ENCODE measurements at places on chromosomes 1 and 21. TPM values are rescaled to one million over a fixed set of nuclear protein-coding genes. Genes with fewer than 3 reads are reported as not detected.

DNA sequence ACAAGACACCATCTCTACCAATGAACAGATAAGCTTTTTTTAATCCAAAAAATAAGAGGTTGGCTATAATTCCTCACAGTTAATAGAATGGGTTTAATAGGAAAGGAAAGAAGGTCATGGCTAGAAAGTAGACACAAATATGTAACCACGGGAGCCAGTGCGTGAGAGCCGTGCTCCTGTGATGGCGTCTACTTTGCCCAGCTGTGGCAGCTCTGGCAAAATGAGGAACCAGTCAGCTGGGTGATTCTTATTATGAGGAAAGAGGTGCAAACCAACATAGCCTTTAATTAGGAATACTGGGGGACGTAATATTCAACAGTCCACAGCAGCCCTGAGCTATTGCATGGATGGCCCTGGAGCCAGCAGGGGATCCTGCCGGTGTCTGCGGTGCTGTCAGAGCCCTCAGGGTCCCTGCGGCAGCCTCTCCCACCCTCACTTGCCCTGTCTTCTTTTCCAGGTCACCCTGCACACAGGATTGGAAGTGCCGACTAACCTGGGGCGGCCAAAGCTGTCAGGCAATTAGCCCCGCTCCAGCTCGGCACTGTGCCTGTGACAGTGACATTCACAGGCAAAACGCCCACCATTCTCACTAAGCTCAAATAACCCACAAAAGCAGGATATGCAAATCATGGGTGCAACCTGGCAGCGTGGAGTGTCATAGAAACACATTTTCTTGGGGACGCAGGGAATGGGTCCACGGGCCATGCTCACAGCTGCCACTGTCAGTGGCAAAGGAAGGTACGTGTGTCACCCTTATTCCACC lies 25.9 kb upstream of the GNPAT start:
- no peak for DNase-seq

- no peak for DNase-seq
These were observed 255.8 kb downstream of the RHOU start for GRCh38 chr1:228990906-228991569.

DNA sequence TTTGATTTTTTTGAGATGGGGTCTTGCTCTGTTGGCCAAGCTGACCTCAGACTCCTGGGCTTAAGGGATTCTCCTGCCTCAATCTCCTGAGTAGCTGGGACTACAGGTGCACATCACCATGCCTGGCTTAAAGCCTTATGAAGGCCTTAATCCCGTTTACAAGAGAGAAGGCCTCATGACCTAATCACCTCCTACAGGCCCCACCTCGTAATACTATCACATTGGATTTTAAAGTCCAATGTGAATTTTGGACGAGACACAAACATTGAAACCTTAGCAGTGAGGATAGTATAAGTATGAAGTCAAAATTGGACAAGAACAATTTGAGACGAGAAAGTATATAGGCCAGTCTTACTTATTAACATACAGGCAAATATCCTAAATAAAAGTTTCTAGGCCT lies 73.9 kb downstream of the MAST2 start:
- no peak for DNase-seq

DNA sequence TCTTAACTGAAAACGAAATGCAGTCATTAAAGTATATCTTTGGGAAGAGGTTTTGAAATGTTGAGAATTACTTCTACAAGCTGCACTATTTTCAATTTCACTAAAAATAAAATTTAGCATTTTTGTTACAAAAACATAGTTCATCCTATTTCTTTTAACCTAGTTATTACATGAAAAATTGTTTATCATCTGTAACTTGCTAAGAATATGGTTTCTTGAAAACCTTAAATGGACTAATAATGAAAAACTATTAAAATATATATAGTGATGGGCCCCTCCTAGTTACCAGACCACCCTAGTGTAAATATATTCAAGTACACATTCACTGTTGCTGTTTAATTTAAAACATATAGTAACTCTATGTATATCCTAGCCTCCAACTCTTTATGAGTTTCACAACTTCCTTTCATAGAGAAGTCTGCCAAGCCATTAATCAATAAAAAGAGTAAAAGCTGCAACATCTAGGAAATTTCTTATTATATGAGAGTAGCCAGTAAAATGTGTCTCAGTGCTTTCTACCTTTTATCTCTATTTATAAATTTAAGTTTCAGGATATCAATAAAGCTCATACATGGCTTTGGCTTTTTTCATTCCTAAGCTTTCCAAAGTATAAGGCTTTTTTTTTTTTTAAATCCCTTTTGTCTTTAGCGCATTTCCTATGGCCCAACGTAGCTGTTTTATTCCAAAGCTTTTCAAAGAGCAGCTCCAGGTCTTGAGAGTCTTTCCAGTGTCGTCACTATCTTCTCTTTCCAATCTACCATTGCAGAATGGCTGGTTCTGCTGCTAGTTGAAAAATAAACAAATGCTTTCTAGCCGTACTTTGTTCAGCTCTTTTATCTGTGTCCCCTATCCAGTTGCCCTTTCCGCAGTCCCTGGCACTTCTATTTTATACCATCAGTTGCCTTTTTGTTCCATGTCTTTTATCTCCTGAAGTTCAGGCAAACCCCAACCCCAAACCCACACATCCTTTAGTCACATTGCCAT lies 6.5 kb downstream of the IRF2BP2 start:
- DNase-seq: no peak

GRCh38 chr1:229385853-229386456 lies 43.1 kb upstream of the CCSAP start:
- DNase-seq: no peak

DNA sequence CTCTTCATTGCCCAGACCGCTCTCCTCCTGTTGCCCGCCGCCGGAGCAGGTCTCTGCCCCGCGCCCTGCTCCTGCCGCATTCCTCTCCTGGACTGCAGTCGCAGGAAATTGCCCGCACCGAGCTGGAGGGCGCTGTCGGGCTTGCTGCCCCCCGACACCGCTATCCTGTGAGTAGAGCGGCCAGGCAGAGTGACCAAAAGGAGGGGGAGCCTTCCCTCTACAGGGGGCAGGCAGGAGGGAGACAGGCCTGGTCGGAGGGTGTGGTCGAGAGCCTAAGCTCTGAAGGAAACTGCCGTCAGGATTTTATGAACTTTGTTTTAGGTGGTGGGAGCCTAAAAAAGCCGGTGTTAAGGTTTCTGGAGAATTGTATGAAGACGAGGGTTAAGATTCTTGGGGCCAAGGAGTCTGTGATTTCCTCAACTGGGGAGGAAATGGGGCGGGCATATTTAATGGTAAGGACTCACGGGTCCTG lies 517 bp downstream of the LRIG2 start:
- peak; percentile 66 for DNase-seq

DNA sequence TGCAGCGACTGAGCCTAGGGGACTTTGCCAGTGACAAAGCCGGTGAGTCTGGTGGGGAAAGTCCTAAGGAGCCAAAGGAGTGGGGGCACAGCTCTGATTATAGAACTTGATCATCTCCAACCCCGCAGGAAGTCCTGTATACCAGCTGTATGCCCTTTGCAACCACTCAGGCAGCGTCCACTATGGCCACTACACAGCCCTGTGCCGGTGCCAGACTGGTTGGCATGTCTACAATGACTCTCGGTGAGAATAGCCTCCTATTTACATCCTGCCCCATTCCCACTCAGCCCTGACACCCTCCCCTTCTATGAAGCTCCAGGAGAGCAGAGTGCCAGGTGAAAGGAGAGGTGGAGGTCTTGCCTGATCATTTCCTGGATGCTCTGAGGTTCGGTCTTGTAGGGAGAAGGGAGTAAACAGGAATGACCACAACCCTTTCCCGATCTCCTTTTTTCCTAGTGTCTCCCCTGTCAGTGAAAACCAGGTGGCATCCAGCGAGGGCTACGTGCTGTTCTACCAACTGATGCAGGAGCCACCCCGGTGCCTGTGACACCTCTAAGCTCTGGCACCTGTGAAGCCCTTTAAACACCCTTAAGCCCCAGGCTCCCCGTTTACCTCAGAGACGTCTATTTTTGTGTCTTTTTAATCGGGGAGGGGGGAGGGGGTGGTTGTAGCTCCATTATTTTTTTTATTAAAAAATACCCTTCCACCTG lies 1.2 kb upstream of the PPOX start:
- no peak for DNase-seq

- DNase-seq: no peak
These were observed 111.3 kb upstream of the SLC44A3 start for GRCh38 chr1:94708811-94709210.

HORMAD1 gene
- total RNA-seq: 1.4 TPM

DNA sequence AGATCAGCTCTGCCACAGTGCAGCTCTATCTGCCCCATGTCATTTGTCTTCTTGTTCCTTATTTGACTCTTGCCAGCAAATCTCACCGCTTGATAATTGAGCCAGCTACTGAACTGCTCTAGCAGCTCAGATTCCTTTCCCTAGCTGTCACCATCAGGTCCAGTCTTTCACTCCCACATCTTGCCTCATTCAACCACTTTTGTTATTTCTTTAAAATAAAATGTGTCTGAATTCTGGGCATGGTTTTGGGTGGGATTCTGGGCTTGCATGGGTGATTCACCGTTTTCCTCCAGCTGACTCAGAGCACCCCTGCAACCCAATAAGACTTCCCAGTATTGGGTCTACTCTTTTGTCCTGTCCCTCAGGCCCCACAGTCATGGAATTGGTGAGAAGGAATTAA lies 215.7 kb downstream of the DSCAM start:
- no peak for DNase-seq

DNA sequence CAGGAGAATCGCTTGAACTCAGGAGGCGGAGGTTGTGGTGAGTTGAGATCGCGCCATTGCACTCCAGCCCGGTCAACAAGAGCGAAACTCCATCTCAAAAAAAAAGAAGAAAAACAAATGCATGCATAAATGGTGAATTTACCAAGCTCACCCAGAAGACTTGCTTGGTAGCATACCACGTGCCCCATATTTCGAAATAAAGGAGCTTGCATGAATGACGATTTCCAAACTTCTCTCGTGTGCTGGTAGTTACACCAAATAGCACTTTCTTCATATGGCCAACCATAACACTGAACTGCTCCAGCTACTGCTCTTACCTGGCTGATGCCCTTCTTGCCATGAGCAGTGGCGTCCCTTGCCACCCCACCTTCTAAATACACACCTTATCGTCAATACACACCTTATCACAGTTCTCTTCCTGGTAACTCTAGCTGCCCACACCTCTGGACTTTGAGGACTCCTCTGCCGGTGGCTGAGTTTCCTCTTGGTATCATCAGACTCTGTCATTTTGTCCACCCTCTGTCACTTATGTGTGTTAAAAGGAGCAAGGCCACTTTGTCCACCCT lies 2.8 kb downstream of the DOP1B start:
- DNase-seq: peak; percentile 70

MAGOH gene
- 34.9 TPM for total RNA-seq

SMIM1 gene
- total RNA-seq: 1.6 TPM

DNA sequence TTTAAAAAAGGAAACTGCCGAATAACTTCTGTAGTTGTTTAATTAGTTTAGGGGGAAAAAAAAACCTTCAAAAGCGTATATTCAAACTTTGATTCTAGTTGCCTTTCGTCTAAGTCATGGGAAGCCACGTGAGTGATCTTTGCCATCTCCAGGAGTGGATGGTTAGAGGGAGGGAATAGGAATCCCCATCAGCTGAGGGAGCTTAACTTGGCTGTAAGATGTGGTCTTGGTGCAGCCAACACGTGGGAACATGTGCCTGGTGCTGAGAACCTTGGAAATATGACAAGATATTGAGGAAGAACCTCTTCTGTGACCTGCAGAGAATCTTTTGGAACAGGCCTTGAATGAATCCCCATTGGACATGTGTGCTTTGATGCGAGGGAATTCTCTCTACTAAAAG lies 1.7 kb downstream of the BACE2 start:
- no peak for DNase-seq

GAS5 gene
- 224 TPM for total RNA-seq

DNA sequence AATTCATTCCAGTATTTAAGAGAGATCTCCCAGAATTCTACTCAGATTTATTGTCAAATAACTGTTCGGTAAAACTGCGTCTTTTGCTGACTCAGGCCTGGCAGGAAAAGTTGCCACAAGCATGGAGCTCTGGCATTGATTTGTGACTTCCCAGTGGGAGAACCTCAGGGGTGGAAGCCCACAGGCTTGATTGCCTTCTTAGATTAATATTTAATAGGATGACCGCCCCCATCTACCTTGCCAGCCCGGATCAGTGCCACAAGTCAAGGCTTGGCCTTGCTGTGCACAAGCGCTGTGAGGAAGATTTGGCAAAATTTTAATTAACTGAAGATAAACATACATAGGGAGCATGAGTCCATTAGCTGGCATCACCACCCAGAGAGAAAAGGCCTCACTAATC lies 93.5 kb downstream of the LRIG2 start:
- DNase-seq: no peak

DNA sequence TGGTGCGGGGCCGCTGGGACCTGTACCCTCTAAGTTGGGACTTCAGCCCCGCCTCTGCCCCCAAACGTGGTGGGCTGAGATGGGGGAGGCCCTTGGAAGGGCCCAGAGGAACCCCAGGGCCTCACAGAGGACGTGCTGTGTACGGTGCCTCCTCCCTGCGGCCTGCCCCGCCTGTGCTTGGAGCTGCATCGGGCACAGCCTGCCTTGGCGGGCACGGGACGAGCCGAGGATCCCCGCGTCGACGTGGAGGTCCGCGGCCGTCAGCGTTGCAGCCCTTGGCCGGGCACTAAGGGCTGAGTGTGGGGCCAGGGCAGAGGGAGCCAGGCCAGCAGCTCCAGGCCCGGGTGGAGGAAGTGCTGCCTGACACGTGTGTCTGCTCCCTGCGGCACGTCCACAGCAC lies 43.4 kb downstream of the PRKCZ start:
- DNase-seq: peak; percentile 21

OR10Z1 gene
- total RNA-seq: not detected

AGT gene
- total RNA-seq: 4.8 TPM

DNA sequence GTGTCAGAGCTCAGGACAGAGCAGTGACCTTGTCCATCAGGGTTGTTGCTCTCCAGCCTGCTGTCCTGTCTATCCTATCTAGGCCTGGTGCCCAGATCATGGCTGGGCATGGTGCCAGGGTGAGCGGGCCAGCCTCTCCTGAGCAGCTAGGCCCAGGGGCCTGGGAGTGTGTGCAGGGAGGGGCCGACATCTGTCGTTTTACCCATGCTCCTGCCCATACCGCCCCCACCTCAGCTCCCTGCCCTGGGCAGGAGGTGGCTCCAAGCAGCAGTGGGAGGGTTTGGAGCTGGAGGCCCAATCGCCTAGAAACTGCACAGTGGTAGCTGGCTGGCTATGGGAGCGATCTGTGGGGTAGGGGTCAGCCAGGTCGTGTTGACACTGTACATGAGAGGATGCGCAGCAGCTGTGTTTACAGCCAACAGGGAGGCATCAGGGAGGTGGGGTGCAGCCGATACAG lies 6.5 kb downstream of the INSRR start:
- DNase-seq: peak; percentile 57

GRCh38 chr1:155777582-155777981 lies 79.4 kb downstream of the GON4L start:
- DNase-seq: no peak

- no peak for DNase-seq
These were observed 50.5 kb downstream of the OPTC start for GRCh38 chr1:203544485-203544884.

GRCh38 chr1:11648732-11649158 lies 5.5 kb downstream of the FBXO2 start:
- DNase-seq: peak; percentile 55

GRCh38 chr1:50521703-50522102 lies 98.5 kb upstream of the DMRTA2 start:
- no peak for DNase-seq

GPR153 gene
- 20.2 TPM for total RNA-seq

TLR5 gene
- 6.9 TPM for total RNA-seq

FHAD1 gene
- 1.9 TPM for total RNA-seq

C8A gene
- not detected for total RNA-seq

AUNIP gene
- total RNA-seq: 0.35 TPM
